Activated CD8-positive, alpha-beta memory T cell treated with anti-CD3 and anti-CD28 coated beads, Interleukin-2, amount 50 U/mL, for 48 hours (primary cell): ENCODE measurements at places on chromosomes 5 and 9.

GRCh38 chr5:41154491-41154890, 58.8 kb downstream of the C6 start:
- DNase-seq = no peak

- DNase-seq = no peak
Measured at GRCh38 chr5:147464211-147464610, 45.7 kb downstream of the DPYSL3 start.

DNA sequence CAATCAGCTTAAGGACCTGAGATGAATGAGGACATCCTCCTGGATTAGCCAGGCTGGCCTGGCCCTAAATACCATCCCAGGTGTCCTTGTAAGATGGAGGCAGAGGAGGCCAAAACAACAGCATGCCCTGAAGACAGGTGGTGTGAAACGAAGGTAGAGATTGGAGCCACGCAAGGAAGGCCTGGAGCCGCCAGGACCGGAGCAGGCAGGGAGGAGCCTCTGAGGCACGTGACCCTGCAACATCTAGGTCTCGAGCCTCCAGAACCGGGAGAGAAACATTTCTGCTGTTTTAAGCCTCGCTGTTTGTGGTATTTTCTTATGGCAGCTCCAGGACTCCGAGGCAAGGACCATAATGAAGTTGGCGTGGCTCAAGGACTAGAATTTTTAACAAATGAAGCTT, 9.7 kb upstream of the COL5A1 start:
- DNase-seq = no peak

- no peak for DNase-seq
Measured at GRCh38 chr5:143051244-143052058, 281.3 kb downstream of the ARHGAP26 start.

DNA sequence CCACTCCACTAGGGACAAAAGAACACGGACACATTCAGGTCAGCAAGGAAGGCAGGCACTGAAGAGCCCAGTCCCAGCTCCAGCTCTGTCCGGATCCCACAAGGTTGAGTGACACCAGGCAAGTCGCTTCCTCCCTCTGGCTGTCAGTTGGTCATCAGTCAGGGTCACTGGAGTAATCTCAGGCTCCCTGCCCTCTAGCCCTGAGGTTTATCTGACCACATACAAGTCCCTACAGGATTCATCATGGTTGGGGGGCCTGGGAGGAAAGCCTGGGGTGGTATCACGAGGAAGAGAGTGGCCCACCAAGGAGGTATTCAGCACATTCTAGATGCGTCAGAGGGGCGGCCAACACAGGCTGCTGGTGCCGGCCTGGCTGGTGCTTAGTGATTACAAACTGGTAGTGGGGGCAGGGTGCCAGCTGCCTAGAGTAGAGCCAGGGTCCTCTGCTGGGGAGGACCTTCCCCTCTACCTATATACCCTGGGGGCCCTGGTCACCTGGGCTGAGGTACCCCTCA, 81.5 kb downstream of the SHB start:
- no peak for DNase-seq

- DNase-seq = no peak
Measured at GRCh38 chr5:64947031-64947430, 178.3 kb downstream of the CWC27 start.

GRCh38 chr9:128771745-128772519, at the start of gene ZER1:
Gene ZER1, minus strand, starts transcription at chr9:128771927. Its CDS starts 16,362 bp downstream, at chr9:128755565.
- DNase-seq = peak; percentile 98

GRCh38 chr5:133410335-133410828, 202.0 kb downstream of the FSTL4 start:
- DNase-seq = no peak
